ENCODE measurements at places on chromosomes 5 and 9. TPM values are rescaled to one million over a fixed set of nuclear protein-coding genes. Genes with fewer than 3 reads are reported as not detected.

DNA sequence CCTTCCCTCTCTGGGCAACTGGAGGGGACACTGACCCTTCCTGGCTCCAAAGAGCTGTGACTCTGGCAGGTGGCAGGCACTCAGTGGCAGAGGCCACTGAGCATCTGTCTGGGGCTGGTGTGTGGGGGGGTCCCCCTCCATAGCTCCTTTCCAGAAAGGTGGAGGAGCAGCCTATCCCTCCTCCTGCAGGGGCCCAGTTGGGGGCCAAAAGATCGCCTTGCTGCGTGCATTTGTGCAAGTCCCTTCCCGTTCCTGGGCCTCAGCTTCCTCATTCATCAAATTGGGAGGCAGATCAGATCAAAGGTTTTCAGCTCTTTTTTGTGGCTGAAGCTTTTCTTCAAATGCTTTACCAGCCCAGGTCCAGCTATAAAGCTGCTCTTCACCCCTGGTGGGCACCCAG, 77.7 kb downstream of the NTNG2 start:
- DNase-seq, result no peak

GRCh38 chr5:149322518-149322917, 22.8 kb upstream of the GRPEL2 start:
- DNase-seq, result no peak

DNA sequence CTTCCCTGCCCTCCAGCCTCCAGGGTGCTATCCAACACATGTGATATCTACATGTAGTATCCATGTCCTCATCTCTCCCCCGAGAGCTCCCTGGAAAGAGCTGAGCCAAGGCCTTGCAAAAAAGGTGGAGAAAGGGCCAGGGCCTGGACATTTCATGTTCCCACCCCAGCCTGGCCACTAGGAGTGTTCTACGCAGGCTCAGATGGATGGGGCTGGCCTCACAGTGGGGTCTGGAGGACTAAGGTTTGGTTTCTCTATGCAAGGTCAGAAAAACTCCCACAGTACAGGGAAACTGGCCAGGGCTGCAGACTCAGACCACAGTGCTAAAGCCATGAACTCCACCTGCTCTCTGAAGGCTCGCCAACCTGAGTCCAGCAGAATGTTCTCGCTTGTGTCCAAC, 1.5 kb upstream of the CSF2 start:
- no peak for DNase-seq

GRCh38 chr5:129073111-129073510, 21.4 kb upstream of the ISOC1 start:
- DNase-seq, result no peak

GRCh38 chr9:134652291-134653225, 11.0 kb downstream of the COL5A1 start:
- DNase-seq, result peak; percentile 44

Gene SLC6A19
- not detected for total RNA-seq

Gene FAM153A
- 4.3 TPM for total RNA-seq

Measured in upper lobe of right lung (tissue), 1 donor.